ENCODE measurements at places on chromosomes 6 and 20. TPM values are rescaled to one million over a fixed set of nuclear protein-coding genes. Genes with fewer than 3 reads are reported as not detected.

DNA sequence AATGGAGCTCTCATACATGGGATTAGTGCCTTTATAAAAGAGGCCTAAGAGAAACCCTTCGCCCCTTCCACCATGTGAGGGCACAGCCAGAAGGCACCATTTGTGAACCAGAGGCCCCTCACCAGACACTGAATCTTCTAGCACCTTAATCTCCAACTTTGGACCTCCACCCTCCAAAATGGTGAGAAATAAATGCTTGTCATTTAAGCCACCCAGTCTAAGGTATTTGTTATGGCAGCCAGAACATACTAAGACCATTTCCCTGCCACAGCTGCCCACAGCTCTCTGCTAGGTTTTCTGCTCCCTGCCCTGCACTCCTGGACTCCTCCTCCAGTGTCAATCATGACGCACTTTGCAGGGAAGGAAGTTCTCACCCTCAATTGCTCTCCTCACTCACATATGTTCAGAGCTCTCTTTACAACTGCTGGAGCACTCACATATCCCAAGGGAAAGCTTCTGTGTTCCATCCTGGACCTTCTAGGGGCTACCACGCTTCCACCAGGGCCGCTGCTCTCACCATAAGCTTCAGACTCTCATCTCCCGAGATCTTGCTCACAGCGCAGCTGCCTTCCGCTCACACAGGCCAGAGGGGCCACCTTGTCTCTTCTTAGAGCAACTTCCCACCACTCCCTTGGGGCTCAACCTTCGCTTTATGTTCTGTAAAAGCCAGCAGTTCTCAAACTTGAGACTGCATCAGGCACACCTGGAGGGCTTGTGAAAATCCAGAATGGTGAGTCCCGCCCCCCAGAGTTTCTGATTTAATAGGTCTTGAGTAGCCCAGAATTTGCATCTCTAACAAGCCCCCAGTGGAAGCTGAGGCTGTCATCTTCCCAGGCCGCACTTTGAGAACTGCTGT lies 1.6 kb upstream of the LY86 start:
- DNase-seq: no peak

DNA sequence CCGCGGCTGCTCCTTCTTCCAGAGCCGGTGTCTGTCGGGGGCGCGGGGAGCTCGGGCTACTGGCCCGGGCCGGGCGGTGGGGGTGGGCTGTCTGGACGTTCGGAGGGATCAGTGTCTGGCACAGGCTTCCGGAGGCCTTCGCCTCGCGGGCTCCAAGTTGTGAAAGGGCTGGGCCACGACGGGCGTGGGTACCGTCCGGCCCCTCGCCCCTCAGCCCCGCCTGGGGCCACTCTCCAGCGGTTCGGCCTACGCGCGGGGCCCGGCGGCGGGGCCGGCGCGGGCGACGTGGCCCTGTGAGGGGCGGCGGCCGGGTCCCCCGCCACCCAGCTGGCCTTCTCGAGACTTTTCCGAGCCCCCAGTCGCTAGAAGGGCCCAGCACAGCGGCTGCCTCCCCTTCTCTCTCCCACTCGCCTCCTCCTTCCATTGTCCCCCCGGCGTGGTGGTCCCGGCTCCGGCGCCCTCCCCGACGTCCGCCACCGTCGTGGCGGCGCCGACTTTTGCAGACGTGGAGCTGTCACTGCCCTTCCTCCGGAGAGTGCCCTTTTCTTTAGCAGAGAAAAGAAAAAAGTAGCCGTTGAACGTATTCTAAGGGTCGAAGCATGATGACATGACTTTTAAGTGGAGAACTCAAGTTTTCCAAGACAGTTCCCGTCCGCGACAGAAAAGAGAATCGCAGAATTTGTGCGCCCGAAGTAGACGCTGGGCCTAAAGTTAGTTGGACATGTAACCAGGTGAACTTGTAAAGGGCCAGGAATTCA lies 571 bp downstream of the ITCH start:
- peak; percentile 47 for DNase-seq

GRCh38 chr20:60400567-60400966 lies 442.3 kb downstream of the CDH26 start:
- DNase-seq: no peak

- DNase-seq: peak; percentile 85
These were observed 541 bp downstream of the SNX21 start for GRCh38 chr20:45833883-45834796.

- no peak for DNase-seq
These were observed 63.8 kb upstream of the ATXN1 start for GRCh38 chr6:16824845-16825685.

DNA sequence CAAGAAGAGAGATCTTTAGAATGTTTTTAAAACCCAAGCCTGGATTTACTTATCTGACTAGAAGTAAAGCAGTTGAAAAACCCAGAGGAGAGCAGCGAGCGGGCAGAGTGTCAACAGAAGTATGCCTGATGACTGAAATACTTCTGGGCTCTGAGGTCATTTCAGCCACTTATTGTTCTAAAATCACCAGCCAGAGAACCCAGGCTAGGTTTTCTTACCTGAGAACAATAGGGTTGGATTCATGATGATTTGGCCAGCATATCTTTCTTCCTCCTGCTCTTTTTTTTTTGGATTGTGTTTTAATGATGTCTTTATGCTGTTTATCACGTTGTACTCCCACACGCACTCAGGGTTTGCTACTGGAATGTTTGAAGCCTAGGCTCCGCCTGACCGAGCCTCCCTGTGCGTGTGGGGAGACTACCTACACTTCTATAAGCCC lies 63.0 kb upstream of the KIF25 start:
- DNase-seq: no peak

GRCh38 chr6:141259807-141260206 lies 872.9 kb upstream of the GJE1 start:
- no peak for DNase-seq

GRCh38 chr20:34033903-34034302 lies 40.2 kb downstream of the RALY start:
- DNase-seq: no peak

- no peak for DNase-seq
These were observed 111.5 kb downstream of the SESN1 start for GRCh38 chr6:108983151-108983550.

- no peak for DNase-seq
These were observed 85.9 kb downstream of the FBXO5 start for GRCh38 chr6:152896923-152897322.

DNA sequence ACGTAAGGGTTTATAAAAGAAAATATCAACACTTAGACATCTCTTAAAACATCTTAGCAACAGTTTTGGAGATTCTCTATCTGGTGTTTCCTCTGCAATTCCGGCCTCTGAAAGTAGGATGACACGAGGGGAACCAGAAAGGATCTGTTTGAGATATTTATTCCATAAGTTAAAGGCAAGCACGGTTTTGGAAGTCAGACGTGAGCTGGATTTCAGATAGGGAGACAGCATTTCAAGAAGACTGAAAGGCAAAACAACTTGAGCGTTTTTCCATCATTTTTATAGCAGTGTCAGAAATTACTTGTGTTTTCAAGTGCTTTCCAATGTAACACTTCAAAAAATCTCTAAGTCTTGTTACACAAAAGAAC lies 52.9 kb upstream of the BTN3A2 start:
- DNase-seq: no peak

DNA sequence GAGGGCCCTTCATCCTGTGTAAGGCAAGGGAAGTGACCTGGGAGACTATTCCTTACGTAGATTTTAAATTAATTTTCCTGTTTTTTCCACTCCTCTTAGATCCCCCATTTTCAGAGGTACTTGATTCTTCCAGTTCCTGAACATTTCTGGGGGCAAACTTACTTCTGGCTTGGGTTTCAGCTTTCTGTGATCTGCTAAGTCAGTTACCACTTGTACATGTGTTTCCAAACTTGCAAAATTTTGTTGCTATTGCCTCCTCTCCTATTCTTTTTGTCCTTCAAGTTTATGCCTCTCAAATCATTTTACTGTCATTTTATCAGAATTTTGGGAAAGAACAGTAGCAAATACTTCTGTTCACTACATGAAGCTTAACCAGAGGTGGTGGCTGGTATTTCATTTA lies 81.2 kb downstream of the QRSL1 start:
- DNase-seq: no peak

DNA sequence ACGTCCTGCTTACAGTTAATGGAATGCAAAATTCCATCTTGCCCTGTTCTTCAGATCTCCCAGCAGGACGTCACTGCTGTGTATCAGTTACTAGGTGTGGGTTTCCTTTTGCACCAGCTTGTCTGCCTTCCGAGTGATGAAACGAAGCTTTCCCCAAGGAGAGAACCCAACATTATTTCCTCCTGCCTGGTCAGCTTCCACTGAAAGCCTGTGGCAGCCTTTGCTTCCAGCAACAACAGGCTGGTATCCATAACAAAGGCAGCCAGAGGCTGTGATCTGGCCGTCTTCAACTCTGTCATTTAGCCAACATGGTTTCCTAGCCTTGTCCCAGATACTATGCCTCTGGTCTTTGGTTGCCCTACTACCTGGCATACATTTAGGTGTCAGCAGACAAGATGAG lies 78.9 kb upstream of the HEY2 start:
- peak; percentile 38 for DNase-seq

- no peak for DNase-seq
These were observed 34.0 kb downstream of the NUDT3 start for GRCh38 chr6:34358389-34358905.

GRCh38 chr20:13915284-13915683 lies 75.1 kb downstream of the SEL1L2 start:
- no peak for DNase-seq

DNA sequence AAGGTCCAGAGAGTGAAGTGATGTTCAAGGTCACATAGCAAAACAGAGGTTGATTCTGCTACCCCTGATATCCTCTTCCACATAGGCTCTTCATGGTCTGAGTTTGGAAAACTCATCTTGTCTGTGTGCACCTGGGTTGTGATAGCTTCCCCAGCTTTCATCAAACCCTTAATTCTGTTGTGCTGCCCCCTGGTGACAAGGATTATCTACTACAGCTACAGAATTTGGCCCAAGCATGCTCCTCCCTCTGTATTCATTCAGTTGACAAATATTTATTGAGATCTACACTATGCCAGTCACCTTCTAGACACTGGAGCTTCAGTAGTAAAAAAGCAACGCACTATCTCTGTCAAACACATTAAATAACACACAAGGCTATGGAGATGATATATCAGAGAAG lies 50.4 kb downstream of the SMPDL3A start:
- peak; percentile 74 for DNase-seq

DNA sequence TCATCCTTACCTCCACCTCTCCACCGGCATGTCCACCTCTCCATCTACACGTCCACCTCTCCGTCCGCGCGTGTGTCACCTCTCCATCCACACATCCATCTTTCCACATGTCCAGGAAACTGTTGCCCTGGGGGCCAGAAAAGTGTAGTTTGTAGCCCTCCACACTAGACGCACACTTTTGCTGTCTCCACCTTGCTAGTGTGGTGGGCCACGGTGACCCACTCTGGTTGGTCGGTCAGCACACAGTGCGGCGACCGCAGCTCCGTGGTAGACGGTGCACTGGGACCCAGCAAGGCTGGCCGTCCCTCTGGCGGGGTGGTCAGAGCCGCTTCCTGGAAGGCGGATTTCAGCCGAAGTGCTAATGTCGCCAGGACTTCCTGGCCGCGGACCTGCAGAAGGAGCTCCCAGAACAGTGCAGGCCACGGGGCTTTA lies 268.6 kb downstream of the DLL1 start:
- DNase-seq: no peak

- DNase-seq: peak; percentile 68
These were observed 7.3 kb upstream of the ULBP2 start for GRCh38 chr6:149934249-149935156.

DNA sequence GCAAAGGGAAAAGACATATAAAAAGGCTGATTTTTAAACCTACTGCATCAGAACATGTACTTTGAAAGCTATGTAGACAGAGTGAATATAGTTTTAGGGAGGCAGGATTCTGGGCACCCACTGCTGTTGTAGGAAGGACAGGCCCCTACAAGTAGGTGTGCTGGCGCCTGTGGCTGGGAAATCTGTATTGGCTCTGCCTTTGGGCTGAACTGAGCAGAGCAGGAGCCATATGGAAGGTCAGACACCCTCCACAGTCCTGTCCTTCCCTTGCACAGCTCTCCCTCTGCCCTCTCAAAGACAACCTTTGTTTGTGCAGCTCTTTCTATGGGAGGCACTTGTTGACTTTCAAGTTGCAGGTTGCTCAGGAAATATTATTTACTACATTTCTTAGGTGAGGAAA lies 18.4 kb upstream of the ULBP3 start:
- DNase-seq: no peak

DNA sequence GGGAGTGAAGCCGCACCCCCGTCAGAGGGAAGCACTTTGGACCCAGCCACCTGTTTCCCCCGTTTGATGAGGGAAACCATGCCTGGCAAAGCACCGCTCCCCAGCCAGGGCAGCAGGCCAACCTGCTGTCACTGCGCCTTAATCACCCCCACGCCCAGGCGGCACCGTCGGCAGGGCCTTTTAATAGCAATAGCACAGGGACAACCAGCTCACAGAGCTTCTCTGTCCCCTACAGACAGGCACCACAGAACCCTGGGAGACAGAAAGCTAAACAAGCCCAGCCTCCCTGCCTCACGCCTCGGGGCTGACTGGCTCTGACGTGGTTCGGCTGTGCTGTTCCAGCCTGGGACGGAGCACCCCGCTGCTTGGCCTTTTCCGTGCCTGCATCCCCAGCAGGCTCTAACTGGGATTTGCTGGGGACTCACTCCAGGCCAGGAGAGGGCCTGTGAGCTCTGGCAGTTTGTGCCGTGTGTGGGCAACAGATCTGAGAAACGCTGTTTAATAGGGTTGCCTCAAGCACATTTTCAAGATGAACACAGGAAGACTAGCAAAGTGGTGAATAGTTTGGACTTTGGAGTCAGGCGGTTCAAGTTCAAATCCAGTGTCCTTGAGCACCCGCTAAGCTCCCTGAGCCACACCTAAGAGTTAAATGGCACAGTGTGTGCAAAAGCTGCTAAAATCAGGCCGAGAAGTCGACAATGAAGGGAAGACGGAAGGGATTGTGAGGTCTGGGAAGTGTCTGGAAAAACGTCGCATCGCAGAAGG lies 223.8 kb downstream of the NRN1 start:
- DNase-seq: no peak

GRCh38 chr20:35307666-35308653 lies 15.7 kb upstream of the FAM83C start:
- no peak for DNase-seq

DNA sequence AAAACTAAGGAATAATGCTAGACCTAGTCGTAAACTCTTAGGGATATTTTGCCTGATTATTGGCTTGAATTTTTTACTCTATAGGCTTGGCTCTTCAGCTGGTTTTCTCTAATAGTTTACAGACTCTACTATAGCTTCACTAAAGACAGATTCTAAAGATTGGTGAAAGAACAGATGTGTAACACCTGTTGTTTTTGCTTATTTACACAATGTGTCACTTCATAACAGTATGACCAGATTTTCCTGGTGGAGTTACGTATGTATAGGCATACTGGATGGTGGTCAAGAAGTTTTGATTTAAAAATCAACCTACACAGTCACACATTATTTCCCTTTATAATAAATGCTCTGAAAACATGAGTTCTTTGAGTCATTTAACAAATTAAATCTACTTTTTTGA lies 4.8 kb downstream of the COL19A1 start:
- DNase-seq: no peak

The SLC17A9 gene
- 0.74 TPM for total RNA-seq

The VGLL2 gene
- not detected for total RNA-seq

The OOEP gene
- total RNA-seq: not detected

The ELOVL2 gene
- total RNA-seq: 9.1 TPM

The SNHG17 gene
- total RNA-seq: 8.0 TPM

The C20orf204 gene
- 0.04 TPM for total RNA-seq

The ZNF831 gene
- not detected for total RNA-seq

The TSPO2 gene
- total RNA-seq: not detected

The TRIM26 gene
- 8.3 TPM for total RNA-seq

The SPACA1 gene
- not detected for total RNA-seq

The MAP1LC3A gene
- total RNA-seq: 8.5 TPM

All from neural progenitor cell (in vitro differentiated cells).